ENCODE measurements at places on chromosomes 3 and 15.

DNA sequence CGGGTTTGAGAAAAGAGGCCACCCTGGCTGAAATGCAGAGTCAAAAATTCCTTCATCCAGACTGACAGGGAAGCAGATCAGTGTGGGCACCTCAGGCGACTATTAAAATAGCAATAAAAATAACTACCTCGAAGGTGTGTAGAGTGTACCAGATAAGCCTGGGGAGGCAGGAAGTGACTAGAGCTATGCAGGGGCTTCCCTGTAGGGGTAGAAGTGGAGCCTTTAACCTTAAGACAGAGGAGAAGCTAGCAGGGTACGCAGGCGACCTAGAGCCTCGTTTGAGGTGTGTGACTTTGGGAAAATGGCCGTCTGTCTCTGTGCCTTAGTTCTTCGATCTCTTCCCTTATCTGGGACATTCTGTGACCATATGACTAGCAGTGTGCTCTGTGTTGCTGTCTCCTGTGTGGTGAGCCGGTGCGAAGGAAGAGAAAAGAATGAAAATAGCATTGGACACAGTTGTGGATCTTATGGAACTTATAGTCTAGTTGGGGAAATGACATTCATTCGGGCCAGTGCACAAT, 17.6 kb downstream of the BHLHE40 start:
- no peak for DNase-seq

DNA sequence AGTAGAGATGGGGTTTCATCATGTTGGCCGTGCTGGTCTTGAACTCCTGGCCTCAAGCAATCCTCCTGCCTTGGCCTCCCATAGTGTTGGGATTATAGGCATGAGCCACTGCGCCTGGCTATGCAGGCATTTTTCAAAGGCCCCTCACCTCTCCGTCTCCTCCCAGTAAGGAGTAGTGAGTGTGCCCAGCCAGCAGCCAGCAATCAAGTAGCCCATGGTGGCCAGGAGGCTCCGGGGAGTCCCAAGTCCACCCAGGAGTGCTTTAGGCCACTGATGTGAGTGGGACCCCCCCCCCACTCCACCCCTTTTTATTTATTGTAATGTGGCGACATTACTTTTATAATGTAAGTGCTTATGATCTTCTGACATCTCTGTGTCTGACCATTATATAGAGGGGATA, 8.1 kb downstream of the ISG20 start:
- DNase-seq: no peak

- DNase-seq: no peak
Measured at GRCh38 chr3:164458986-164459385, 619.3 kb downstream of the SI start.

DNA sequence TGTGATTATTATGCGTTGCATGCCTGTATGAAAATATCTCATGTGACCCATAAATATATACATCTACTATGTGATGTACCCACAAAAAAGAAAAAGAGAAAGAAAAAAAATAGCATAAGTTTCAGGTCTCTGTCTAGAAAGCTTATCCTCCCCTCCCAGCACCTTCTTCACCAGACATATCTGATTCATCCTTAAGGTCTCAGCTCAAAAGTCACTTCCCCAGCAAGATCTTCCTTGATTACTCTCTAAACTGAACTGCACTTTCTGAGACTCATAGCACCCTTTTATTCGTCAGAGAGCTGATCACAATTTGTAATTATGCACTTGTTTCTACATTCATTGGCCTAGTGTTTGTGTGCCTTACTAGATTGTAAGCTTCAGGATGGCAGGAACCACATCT, 11.1 kb upstream of the PTPN9 start:
- no peak for DNase-seq

DNA sequence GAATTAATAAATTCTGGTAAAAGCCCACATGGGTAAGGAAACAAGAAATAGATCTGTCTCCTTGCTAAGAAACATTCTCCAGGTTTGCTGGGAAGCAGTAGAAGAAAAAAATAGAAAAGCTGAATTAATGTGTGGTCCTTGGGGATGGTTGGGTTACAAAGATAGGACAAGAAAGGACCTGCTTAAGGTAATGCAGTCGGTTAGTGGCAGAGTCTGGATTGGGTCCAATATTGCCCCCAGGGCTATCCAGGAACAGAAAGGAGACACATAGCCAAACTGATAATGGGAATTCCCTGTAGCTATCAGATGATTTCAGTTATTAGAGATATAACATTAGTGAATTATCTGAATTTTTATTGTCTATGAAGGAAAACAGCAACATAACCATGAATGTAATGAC, 584.3 kb downstream of the ROBO1 start:
- DNase-seq: no peak

- no peak for DNase-seq
Measured at GRCh38 chr3:161266731-161267150, 45.6 kb downstream of the NMD3 start.

DNA sequence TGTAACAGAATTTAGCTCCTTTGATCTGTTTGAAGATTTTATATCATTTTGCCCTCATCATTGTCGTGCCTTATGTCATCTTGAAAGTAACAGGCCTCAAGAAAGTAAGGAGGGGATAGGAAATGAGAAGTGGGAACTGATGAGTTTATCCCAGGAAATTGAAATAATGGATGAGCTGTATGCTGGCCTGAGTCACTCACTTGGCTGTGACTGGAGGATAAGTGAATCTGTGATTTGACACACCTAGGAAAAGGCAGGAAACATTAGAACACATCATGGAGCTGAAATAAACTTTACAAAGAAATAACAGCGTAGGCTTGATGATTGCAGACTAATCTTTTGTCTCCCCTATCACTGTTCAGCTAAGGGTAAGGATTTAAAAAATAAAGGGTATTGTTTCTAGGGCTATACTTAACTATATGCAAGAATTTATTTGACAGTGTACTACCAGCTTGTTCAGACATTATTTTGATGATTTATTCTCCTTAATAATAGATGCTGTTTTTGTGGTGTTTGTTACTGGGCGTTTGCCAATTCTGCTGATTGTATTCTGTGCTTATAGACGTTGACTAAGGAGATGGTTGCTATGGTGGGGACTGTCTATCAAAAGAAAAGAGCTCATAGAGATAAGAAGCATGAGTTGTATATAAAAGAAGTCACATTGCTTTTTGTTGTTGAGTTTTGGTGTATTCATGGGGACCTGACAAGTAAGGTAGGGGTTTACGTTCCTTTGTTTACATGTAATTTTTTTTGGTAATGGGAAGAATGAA, 105.6 kb upstream of the ROPN1 start:
- no peak for DNase-seq

DNA sequence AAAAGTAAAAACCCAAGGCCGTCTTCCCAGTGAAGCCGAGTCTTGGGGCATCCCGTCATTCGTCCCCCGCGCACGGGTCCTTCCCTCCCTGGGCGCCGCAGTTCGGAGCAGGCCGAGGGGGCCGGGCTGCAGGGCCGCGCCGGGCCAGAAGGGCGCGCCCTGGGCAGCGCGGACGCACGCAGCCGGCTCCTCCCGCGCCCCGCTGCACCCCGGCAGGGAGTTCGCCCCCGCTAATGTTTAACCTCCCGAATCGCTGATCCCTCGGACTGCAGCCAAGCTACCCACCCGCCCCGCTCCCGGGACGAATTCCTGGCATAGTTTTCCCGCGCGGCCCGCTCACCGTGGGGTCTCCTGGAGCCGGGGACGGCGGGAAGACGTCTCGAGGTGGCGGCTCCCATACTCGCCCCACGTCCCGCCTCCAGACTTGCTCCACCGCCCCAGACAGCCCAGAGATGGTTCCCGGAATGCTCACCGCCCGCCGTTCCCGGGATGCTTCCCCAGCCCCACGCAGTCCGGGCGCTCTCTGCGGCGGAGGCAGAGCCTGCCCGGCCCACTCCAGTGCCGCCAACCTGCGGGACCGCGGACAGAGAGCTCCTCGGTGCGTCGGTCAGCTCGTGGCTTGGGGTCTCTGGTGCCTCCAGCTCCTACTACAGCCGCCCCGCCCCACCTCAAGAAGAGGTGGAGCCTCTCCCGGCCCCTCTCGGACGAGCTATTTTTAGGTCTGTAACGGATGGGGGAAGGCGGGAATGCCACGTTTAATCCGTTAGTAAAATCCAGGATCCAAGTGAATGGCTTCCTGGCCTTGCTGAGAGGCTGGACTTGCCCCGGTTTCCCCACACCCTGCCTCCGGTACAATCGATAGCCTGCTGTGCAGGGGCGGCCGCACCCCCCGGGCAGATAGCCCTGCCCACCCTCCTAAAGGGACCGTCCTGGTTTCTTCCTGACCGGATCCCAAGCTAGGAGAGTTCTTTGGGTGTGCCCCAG, at the start of gene DZIP1L:
Gene DZIP1L (minus strand): TSS at position 621 of the 984 bp plus-strand sequence. CDS start 11,637 bp downstream, outside the sequence.
- DNase-seq: peak; percentile 13

- DNase-seq: no peak
Measured at GRCh38 chr3:107344722-107345121, 32.5 kb upstream of the CCDC54 start.

DNA sequence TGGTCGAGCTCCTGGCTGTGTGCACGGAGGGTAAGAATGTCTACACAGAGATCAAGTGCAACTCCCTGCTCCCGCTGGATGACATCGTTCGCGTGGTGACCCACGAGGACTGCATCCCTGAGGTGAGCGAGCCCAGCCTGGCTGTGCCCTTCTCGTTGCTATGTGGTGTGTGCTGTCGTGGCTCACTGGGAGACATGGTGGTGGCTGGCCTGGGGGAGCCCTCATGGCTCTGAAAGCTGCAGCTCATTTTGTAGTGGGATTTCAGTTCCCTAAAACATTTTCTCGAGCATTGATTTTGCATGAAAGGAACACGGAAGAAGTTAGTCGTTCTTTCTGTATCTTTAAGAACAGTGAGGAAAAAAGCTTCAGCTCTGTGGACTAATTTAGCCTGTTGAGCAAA, 200.5 kb downstream of the ITPR1 start:
- no peak for DNase-seq

GRCh38 chr3:160061525-160061924, 72.9 kb downstream of the IL12A start:
- no peak for DNase-seq

DNA sequence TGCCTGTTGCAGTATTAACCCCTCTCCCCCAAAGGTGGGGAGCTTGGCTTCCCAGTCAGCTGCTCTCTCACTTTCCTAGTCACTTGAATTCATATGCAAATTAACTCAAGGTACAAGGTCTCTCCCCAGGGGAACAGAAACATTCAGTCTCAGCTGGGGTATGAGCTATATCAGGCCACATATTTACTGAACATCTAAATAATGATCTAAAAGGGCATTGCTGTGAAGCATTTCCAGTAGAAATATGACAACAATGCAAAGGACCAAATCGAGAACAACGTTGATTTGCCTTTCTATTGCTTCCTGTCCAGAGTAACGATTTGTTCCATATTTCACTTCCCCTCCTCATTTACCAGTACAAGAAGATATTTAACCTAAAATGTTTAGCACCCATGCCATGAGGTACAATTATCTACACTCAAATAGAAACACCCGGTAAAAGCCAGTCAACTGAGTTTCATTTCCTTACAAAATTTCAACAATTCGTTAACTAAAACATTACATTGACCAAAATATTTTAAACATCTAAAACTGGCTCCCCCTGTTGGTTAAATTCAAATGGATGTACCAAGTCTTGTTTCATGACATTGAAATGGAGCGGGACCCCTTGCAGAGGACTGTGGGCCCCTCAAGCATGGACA, 36.5 kb upstream of the KLHL6 start:
- no peak for DNase-seq

- DNase-seq: no peak
Measured at GRCh38 chr3:69838696-69839515, 99.6 kb downstream of the MITF start.

DNA sequence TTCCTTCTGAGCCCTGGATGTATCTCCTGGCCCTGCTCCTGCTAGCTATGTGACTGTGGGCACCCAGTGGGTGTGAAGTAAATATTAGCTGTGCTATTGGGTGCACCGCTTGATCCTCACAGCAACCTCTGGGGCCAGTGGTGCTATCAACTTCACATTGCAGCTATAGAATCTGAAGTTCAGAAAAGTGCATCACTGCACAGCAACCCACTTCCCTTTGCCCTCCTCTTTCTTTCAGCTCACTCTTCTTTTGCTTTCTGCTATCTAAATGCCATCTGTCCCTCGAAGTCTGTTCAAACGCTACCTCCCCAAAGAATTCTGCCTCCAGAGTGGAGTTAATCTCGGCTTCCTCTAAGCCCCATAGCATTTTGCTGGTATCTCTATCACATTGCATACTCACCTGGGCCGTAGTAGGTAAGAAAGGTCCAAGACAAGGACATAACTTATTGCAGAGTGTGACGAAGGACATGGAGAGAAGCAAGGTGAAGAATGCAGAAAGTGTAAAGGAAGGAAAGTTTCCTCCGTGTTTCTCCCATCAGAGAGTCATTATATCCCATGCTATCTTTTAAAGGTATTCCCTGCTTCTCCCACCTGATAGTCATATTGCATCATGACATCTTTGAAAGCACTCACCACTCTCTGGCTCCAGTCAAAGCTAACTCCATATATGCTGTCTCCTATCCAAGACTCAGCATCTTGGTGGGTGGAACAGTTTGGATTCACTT, 57.1 kb upstream of the BCL6 start:
- no peak for DNase-seq

All from stimulated activated CD4-positive, alpha-beta T cell treated with anti-CD3 and anti-CD28 coated beads, Interleukin-4, amount 100 ng/mL, for 48 hours (primary cell).